ENCODE measurements at places on chromosomes 5 and 9.

DNA sequence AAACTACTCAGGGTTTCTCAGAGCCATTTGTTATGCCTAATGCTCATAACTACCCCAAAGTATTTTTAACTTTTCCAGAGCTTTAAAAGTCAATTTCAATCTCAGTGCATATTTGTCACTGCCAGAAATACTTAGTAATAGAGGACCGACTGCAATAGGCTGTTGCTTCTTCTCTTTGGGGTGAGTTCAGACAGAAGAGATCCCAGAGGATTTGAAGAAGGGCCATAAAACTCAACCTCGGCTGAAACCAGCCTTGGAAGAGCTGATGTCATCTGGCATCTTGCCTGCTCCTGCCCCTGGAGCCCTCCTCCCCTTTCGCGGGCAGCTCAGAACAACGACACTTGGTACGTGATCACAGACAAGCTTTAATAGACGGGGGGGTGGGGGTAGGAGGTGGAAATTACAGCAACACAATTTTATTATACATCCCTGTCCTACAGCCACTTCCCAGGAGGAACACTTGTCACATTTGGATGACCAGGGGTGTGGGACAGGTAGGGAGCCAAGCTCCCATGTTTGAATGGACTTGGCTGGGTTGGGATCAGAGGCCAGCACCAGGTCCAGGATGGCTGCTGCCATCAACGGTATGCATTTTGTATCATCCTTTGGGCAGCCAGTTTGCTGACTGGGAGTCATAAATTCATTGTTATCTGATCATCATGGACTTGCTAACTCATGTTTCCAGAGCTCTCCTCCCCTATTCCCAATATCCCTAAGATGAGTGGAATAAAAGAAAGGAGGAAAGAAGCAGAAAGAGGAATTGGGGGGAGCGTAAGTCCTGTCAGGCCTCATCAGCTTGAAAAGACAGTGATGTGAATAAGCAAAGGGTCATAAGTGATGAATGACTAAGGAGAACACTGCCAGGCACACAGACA lies 186.6 kb upstream of the PANK3 start:
- DNase-seq = no peak

DNA sequence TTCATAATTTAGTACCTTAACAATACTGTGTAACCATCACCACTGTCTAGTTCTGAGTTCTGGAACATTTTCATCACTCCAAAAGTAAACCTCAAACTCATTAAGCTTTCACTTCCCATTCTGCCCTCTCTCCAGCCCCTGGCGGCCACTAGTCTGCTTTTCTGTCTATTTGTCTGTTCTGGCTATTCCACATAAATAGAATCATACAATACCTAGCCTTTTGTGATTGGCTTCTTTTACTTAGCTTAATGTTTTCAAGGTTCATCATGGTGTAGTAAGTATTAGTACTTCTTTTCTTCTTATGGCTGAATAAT lies 138.7 kb downstream of the RAPGEF6 start:
- DNase-seq = no peak

GRCh38 chr5:4700069-4700468 lies 440.1 kb upstream of the ADAMTS16 start:
- peak; percentile 76 for DNase-seq

DNA sequence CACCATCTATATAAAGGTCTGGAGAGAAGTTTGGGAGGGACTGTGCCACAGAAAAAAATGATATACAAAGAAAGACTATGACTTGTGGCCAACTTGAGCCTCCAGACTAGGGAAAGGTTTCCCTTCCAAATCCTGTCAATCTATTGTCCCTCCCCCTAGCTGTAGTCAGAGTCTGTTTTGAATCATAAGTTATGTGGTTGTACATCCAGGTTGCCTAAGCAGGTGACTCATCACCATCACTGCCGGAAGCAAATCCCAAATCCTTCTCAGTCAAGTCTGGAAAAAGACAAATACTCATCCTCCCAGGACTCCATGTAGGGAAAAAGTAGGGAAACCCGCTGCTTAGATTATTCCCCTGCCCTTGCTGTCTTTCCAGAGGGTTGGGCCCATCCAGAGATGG lies 235.7 kb downstream of the CDK5RAP2 start:
- DNase-seq = no peak

DNA sequence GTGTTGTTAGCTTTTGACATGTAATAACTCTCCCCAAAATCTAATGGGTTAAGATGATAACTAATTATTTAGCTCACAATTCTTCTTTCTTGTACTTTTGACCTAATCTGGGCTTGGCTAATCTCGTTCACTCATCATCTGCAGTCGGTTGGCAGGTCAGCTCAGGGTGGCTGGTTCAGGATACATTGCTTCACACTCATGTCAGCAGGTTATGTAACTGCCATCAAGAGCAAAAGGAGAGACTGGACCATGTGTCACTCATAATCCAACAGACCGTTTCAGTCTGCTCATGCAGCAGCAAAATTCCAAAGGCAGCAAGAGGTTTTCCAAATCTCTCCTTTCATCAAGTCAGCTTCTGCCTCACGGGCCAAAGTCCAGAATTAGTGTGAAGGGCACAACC lies 998.4 kb upstream of the CTNND2 start:
- no peak for DNase-seq

DNA sequence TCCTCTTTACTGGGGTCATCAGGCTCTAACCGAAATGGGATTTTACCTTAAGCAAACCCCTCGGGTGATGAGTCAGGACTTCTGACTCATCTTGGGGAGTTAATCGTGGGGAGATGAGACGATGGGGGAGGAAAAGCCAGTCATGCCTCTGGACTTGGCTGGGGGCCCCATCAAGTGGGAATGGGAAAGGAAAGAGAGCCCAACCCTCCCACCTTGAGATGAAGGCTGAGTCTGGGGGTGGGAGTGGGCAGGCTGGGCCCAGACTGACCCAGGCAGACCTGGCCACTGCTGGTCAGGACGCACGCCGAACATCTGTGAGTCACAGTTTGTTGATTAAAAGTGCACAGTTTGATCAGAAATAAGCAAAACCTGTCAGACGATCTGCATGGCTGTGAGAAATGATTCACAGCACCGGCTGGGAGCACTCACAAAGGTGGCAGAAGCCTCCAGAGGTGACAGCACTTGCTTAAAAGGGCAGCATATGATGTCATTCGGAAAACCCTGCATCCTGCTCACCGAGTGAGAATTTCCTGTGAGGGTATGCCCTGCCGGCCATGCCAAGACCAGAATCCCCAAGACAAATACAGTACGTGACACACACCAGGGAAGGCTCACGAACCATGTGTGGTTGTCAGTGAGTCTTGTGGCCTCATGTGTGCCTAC lies 50.0 kb upstream of the SLC25A51 start:
- DNase-seq = no peak

- no peak for DNase-seq
Measured at GRCh38 chr9:72509053-72509452, 12.4 kb upstream of the TMC1 start.

DNA sequence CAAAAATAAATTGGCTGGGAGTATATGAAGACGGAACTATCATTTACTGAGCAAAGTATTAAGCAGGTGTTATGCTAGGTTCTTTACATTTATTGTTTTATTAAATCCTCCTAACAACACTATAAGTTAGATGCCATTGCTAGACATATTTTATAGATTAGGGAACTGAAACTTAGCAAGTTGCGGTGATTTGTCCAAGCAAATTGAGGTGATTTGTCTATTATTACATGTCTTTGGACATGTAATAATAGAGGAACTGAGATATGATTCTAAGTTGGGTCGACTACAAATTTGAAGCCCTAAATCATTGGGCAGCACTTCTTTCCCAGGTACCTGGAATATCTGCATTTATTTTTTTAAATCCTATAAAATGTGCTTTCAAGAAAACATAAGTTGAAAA lies 429.9 kb downstream of the GABRG2 start:
- DNase-seq = no peak

- DNase-seq = no peak
Measured at GRCh38 chr9:4114569-4115505, 185.0 kb downstream of the GLIS3 start.

Data from NCI-H2107 (cell line).